DMS 273 treated with DMSO at 0.1 percent for 48 hours (cell line): ENCODE measurements at places on chromosomes 5 and 9.

DNA sequence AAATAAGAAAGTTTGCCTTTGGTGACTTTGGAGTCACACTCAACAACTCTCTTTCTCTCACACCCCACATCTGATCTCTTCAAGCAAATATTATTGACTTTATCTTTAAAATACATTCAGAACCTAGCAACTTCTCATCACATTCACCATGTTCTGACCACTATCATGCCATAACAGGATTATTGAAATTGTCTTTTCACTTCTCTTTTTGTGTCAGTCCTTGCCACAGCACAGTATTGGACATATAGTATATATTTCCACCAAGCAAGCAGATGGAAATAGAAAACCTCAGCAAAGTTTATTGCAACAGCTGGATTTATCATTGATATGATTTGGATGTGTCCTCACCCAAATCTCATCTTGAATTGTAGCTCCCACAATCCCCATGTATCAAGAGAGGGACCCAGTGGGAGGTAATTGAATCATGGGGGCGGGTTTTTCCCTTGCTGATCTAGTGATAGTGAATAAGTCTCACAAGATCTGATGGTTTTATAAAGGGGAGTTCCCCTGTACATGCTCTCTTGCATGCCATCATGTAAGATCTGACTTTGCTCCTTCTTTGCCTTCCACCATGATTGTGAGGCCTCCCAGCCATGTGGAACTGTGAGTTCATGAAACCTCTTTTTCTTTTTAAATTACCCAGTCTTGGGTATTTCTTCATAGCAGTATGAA, 26.9 kb upstream of the ITGA1 start:
- no peak for DNase-seq

- no peak for DNase-seq
These were observed 42.9 kb upstream of the F2RL1 start for GRCh38 chr5:76775921-76776320.

DNA sequence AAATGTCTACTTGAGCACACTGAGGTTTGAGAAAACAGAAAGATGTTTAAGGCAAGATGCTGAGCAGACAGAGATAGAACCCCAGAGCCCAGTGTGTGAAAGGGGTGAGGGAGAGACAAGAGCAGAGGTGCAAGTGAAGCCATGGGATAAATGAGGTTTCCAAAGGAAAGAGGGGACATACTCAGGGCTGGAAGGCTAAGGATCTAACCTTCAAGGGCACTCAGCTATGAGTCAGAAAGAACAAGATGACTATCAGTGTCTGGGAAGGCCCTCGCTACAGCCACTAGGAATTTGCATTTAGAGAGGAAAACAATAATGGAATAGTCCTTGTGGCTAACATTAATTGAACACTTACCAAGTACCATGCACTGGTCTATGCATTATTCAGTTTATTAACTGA, 113.7 kb downstream of the HTR4 start:
- DNase-seq = no peak

DNA sequence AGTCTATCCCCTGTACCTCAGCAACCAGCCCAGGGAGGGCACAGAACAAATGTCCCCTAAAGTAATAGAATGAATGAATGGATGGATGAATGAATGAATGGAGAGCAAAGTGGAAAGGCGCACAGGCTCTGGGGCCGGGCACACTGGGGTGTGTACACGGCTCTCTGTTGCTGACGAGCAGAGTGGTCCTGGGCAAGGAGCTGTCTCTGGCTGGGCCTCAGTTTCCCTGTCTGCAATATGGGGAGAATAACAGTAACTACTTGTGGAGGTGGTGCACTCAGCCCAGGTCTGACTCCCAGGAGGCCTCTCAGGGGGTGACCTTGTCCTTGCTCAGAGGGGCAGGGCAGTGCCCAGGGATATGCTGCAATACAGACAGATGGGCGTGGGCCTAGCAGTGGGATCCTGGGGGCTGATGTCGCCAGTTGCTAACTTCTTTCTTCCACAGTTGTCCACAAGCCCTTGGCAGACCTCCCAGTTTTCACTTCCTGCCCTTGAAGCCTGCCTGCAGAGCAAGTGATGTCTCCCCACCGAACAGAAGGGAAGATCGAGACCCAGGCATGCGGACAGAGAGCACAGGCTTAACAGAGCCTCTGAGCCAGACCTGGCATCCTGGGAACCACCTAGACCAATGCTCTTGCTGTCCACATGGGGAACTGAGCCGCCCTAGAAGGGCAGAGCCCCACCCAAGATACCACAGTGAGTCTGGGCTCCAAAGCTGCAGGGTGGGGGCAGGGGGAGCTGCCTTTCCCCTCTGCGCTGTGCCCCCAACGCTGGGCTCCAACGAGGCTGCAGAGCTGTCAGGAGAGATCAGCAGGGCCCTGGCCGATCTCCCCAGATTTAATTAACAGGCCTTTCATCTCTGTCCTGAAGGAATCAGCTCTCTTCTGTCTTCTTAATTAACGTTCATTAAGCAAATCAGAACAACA, 13.6 kb upstream of the LAMC3 start:
- DNase-seq = peak; percentile 51

- no peak for DNase-seq
These were observed 372.1 kb downstream of the NTRK2 start for GRCh38 chr9:85041466-85042137.
